Daoy (cell line): ENCODE measurements at places on chromosomes 1 and 21.

GRCh38 chr1:155889566-155889965 lies 21.6 kb downstream of the RIT1 start:
- DNase-seq = no peak

- no peak for DNase-seq
These were observed 8.1 kb upstream of the ACOT7 start for GRCh38 chr1:6401673-6402072.

DNA sequence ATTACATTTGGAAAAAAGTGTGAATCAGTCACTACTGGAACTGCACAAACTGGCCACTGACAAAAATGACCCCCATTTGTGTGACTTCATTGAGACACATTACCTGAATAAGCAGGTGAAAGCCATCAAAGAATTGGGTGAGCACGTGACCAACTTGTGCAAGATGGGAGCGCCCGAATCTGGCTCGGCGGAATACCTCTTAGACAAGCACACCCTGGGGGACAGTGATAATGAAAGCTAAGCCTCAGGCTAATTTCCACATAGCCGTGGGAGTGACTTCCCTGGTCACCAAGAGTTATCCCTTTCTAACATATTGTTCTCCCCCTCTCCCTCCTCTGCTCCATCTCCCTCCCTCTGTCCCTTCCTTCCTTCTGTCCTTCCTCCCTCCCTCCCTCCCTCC lies 47.7 kb upstream of the RHOU start:
- DNase-seq = no peak

GRCh38 chr1:174222166-174222949 lies 63.0 kb downstream of the RABGAP1L start:
- peak; percentile 3 for DNase-seq

- no peak for DNase-seq
These were observed 104.3 kb upstream of the ADAR start for GRCh38 chr1:154712166-154712810.

GRCh38 chr1:184818646-184819045 lies 64.0 kb upstream of the EDEM3 start:
- no peak for DNase-seq
